ENCODE measurements at places on chromosomes 2 and 18.

DNA sequence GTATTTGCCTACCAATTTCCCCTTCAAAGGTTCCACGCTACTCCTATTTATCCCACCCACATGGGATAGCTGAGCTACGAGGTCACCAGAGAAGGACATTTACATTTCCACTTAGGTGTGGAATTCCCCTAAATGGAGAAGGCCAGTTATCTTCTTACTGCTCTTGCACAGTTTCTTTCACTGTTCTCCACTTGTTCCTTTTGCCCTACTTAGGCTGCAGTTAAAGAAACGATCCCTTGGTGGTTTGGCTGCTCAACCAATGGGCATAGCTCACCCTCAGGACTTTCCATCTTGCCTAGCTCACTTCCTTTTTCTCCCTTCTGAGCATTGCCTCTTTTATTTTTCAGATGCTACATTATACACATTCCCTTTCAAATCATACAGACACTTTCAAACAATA lies 11.2 kb upstream of the NABP1 start:
- DNase-seq: no peak

- DNase-seq: no peak
Observed at GRCh38 chr2:145029873-145030272, 510.0 kb upstream of the ZEB2 start.

DNA sequence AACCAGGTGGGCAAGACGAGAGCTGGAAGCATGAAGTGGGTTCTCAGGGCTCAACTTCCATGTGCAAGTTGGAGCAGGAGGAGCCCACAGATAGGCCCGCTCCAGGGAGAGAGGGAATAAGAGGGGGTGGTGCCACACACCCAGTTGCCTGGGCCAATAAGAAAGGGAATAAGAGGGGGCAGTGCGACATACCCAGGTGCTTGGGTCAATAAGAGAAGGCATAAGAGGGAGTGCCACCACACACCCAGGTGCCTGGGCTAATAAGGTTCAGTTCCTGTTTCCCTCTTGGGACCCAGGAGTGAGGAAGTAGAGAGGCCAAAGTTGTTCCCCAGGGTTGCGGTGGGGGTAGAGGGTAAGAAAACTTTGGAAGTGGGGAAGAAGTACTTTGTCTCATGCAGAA lies 127.5 kb downstream of the LAMA3 start:
- no peak for DNase-seq

DNA sequence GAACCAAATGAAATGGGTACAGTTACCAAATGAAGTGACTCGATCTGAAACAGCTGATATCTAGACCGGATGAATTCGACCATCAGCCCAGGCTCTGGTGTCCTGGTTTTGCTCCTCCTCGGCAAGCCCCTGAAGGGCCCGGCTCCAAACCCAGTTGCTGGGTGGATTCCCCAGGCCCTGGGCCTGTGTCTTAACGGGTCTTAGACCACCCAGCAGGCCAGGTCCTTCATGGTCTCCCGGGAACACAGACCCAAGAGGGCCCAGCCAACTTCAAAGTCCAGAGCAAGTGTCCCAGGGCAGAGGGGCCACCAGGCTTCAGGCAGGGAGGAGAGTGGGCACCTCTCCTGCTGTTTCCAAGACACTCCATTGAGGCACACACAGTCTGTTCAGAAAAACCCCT lies 26.7 kb upstream of the NMUR1 start:
- no peak for DNase-seq

DNA sequence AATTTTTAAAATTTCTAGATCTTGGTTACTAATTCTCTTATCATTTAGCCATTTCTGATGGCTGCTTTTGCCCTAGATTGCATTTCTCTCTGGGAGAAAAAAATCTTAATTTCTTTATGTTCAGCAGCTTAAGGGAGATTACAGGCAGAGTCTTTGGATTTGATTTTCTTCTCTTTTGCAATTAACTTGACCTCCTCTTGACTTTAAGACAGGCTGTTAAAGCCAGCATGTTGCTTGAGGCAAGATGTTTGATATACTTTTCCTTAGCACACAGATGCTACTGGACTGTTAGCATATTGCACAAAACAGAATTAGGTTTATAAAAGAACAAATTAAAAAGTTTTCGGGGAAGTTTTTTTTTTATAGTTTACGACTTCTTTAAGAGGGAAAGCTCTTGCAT lies 50.0 kb downstream of the XRCC5 start:
- DNase-seq: no peak

- DNase-seq: no peak
Observed at GRCh38 chr2:113058998-113059960, at the start of gene IL36RN. IL36RN (plus strand) TSS chr2:113059198; CDS start chr2:113059439, 241 bp downstream.

- peak; percentile 96 for DNase-seq
Observed at GRCh38 chr2:27920148-27920885, 29.8 kb downstream of the BABAM2 start.

- DNase-seq: no peak
Observed at GRCh38 chr2:228681979-228682378, 500.5 kb upstream of the SPHKAP start.

GRCh38 chr18:2906704-2907549 lies 60.1 kb downstream of the EMILIN2 start:
- no peak for DNase-seq

DNA sequence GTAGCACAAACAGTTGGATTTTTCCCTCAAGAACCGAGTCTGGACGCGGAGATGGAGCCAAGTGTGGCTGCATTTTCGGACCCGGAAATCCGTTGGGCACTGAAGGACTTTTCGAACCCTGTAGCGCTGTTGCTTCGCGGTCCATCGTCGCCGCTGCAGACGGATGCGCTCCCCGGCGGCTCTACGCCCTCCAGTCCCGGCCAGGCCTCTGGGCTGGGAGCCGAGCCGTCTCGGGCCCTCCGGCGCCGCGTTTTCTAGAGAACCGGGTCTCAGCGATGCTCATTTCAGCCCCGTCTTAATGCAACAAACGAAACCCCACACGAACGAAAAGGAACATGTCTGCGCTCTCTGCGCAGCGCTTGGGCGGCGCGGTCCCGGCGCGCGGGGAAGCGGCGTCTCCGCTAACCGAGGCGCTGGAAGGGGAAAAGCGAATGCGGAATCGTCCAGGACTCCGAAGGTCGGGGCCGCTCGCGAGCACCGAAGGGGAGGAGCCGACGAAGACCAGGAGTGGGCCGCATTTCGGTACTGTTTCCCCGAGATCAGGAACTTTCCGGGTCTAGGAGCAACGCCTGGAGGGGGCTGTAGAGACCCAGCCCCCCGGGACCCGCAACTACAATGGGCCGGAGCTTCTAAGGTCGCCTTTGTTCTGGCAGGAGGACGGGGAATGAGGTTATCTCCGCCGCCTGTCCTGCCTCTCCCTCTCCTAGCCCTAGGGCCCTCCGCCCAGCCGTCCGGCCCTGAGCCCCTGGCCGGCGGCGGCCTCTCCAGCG lies 3.2 kb downstream of the EMX1 start:
- no peak for DNase-seq

DNA sequence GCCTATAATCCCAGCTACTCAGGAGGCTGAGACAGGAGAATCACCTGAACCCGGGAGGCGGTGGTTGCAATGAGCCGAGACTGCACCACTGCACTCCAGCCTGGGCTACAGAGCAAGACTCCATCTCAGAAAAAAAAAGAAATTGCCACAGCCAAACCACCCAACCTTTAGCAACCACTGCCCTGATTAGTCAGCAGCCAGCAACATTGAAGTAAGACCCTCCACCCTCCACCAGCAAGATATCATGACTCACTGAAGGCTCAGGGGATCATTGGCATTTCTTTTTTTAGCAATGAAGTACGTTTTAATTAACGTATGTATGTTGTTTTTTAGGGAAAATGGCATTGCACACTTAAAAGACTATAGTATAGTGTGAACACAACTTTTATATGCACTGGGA lies 349.1 kb upstream of the ACVR2A start:
- DNase-seq: no peak

DNA sequence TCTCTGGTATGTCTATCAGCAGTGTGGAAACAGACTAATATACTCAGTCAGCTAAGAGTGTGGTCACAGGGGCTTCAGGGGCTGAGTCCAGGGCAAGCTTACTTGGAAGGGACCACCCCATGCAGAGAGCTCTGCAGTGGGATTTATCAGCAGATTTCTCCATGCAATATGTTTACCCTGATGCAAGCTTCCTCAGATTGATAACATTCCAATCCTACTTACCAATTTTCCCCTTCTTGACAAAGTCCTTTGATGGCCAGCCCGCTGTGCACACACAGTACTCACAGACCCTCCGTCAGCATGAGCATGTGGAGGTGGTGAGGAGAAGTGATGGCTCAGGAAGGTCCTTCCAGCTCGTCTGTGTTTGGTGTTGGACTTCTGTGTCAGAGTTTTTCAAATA lies 51.8 kb downstream of the SH3RF3 start:
- no peak for DNase-seq

- no peak for DNase-seq
Observed at GRCh38 chr2:65404988-65405697, 27.3 kb downstream of the SPRED2 start.

DNA sequence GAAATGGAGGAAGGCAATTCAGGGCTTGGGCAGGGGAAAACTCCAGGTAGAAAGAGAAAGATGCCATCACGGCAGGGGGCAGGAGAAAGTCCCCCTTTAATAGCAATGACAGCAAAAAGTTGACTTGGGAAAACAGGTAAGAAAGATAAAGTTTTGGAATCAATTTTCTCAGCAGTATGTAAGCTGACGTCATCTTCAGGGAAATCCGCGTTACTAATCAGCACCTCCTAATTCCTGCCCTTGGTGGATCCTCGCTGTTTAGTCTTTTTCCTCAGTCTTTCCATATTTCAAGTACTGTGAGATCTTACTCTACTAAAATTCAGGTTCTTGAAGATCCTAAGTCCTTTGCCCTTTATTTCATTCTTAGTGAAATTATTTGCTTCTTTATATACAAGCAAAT lies 233.0 kb downstream of the MREG start:
- no peak for DNase-seq

GRCh38 chr2:151508519-151508918 lies 98.8 kb downstream of the RIF1 start:
- DNase-seq: no peak

- no peak for DNase-seq
Observed at GRCh38 chr2:23486684-23487075, 101.7 kb downstream of the KLHL29 start.

DNA sequence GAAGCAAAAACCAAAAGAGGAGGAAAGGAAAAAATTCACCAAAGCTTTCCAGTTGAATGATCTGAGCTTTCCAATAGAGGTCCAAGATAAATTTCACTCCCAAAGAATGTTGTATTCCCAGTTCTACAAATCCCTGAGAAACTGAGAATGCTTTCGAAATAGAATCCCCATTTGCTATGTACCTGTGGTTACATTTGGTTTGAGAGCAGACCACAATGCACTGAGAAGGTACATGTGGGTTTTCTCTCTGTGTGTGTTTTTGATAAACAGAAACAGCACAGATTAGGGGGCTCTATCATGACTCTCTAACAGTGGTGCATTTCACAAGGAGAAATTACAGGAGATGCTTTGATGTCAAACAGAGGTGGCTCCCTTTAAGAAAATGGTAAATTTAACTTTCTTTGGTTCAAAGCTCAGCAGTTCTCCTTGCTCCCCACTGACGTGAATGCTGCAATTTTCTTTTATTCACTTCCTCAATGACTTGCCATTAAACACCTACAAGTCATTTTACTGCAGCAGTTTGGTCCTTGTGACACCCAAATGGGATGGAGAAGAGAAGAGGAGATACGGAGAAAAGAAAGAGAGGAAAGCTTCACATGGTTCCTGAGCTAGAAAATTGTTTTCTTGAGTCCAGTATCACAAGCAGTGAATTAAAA lies 108.7 kb downstream of the EPHA4 start:
- no peak for DNase-seq

- no peak for DNase-seq
Observed at GRCh38 chr2:144522897-144523595, 3.1 kb upstream of the ZEB2 start.

- no peak for DNase-seq
Observed at GRCh38 chr2:64860276-64860885, 128.8 kb upstream of the SLC1A4 start.

- no peak for DNase-seq
Observed at GRCh38 chr2:108833219-108833618, 46.6 kb downstream of the CCDC138 start.

GRCh38 chr18:45712061-45712460 lies 11.9 kb upstream of the SLC14A1 start:
- no peak for DNase-seq

GRCh38 chr2:179193759-179194394 lies 70.8 kb downstream of the SESTD1 start:
- no peak for DNase-seq

DNA sequence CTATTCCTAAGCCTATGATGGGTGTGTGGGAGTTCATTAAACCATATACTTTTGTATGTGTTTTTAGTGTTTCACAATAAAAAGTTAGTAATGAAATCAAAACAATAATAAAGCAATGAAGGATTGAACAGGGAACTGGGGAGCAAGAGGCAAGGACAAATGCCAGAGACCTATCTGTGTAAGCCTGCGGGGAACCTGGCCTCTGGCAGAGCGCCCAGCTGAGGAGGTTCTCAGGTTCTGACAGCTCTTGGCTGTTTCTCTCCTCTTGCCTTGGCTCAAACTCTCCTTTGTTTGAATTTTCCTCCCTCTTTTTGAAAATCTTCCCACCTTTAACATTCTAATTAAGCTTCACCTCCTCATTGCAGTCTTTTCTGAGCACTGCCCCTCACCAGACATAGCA lies 200.0 kb upstream of the NCKAP5 start:
- DNase-seq: no peak

GRCh38 chr2:145088756-145089155 lies 568.8 kb upstream of the ZEB2 start:
- no peak for DNase-seq

- DNase-seq: no peak
Observed at GRCh38 chr18:5546660-5547059, 2.9 kb upstream of the EPB41L3 start.

DNA sequence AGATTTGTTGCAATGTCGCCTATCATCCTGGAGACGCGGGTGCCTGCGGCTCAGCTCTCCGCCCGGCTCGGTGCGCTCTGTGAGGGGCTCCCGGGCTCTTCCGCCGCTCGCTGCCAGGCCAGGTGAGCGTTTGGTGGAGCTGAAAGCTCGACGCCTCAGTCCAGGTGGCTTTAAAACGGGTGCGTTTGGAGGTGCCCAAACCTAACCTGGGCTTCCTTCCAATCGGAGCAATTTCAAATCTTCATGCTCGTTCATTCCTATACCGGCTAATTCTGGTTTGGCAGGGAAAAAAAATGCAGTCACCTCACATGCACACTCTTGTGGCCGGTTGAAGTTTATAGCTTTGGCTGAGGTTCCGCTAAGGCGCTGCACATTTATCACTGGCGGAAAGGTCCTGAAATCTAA lies at the start of gene SLC16A14:
TSS of gene SLC16A14 (minus strand) at position 274 of the 405 bp plus-strand sequence. CDS start 9,572 bp downstream, outside the sequence.
- peak; percentile 29 for DNase-seq

- no peak for DNase-seq
Observed at GRCh38 chr18:70423988-70424387, 135.1 kb downstream of the SOCS6 start.

DNA sequence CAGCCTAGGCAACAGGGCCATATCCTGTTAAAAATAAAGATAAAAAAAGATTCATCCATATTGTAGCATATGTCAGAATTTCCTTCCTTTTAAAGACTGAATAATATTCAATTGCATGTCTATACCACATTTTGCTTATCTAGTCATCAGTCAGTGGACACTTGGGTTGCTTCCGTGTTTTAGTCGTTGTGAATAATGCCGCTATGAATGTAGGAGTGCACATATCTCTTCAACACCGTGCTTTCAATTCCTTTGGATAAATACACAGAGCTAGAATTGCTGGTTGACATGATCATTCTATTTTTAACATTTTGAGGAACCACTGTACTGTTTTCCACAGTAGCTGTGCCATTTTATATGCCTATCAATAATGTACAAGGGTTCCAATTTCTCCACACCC lies 14.0 kb upstream of the PLB1 start:
- DNase-seq: no peak

GRCh38 chr2:181955010-181955409 lies 30.6 kb upstream of the PPP1R1C start:
- peak; percentile 62 for DNase-seq
